SIG-M5 (cell line): ENCODE measurements at places on chromosomes 11 and 22.

- DNase-seq = no peak
Measured at GRCh38 chr11:79055856-79056631, 384.8 kb downstream of the TENM4 start.

DNA sequence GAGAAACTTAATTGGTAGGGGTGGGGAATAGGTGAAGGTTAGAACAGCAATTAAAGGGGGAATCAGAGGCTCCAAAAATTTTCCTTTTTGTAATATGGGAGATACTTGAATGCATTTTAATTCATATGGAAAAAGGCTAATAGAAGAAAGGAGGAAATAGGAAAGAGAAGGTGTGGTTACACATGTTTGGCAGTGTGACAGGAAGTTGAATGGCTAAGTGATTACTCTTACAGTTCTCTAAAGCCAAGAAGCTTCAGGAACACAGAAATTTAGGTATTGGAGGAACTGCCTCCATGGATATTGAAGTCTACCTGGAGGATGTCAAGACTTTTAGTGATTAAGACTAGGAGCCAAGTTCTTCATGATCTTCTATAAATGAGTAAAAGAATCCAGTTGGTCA is 6.3 kb downstream of the NXPE2 start:
- DNase-seq = no peak

GRCh38 chr22:30444632-30445437 is 19.3 kb downstream of the MTFP1 start:
- no peak for DNase-seq

GRCh38 chr22:43923631-43924464 is at the start of gene PNPLA3:
Gene PNPLA3 (plus strand): TSS chr22:43923805. CDS start chr22:43923912, 107 bp downstream.
- no peak for DNase-seq

DNA sequence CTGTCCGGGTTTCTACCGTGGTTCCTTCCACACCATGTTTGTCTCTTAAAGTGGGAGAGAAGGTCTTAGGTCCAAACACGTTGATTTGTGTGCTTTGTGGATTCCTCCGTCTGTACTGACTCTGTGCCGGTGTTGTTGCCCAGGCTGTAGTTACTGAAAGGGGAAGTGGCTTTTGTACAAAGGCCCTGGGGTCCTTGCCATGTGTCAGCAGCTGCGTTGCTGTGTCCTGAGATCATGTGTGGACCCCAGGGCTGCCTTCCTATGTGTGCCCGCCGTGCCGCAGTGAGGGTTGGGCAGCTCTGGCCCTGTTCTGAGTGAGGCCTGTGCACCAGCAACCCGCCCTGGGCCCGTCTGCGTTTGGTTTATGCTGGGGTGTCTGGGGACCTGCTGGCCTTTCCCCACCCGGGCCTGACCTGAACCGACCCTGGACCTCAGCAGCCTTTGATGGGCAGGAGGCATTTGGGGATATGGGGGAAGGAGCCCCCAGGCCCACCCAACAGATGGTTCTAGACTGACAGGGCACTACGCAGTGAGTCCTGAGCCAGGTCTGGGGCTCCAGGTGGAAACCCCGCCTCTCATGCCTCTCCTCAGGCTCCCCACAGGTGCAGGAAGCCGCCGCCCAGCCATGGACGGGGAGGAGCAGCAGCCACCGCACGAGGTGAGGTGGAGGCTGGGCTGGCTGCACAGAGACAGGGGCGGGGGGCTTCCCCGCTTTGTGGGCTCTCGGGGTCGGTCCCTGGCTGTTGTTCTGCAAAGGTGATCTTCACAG is 6.9 kb downstream of the TRABD start:
- DNase-seq = no peak

DNA sequence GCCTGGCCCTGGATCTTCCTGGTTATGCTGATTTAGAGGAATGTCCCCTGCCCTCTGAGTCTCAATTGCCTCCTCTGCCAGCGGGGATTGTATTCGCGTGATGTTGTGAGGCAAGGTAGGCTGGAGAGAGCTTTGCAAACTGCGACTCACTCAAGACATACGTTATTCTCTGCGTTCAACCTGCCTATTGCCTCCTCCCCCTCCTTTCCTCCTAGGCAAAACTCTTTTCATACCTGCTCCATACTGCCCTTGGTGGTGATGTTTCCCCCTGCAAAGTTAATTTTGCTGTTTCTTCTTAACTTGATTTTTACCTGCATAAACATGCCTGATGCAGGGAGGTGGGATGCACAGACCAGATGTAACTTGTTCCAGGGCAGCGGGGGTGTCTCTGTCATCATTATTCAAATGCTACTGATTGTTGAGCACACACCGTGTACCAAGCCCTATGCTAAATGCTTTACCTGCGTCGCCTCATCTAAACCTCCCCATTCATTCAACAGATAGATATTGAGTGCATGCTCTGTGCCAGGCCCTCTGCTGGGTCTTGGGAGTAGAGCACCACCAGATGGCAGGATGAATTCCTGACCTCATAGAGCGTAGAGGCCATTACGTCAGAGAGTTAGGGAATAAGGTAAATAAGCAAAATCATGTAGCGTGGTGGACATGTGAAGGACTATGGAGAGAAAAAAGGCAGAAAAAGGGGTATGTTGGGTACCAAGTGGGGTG is 29.0 kb downstream of the SGSM1 start:
- DNase-seq = no peak

- DNase-seq = peak; percentile 37
Measured at GRCh38 chr11:819943-820649, 1.4 kb downstream of the PNPLA2 start.

DNA sequence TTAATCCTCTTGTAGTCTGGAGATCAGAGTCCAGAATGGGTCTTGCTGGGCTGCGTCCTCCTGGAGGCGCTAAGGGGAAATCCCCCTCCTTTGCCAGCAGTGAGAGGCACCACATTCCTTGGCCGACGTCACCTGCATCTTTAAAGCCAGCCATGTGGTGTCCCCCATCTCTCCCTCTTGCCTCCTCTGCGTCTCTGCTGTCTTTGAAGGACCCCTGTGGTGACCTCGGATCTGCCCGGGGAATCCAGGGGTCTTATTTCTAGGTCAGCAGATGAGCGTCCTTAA is 27.2 kb upstream of the PARVB start:
- no peak for DNase-seq

DNA sequence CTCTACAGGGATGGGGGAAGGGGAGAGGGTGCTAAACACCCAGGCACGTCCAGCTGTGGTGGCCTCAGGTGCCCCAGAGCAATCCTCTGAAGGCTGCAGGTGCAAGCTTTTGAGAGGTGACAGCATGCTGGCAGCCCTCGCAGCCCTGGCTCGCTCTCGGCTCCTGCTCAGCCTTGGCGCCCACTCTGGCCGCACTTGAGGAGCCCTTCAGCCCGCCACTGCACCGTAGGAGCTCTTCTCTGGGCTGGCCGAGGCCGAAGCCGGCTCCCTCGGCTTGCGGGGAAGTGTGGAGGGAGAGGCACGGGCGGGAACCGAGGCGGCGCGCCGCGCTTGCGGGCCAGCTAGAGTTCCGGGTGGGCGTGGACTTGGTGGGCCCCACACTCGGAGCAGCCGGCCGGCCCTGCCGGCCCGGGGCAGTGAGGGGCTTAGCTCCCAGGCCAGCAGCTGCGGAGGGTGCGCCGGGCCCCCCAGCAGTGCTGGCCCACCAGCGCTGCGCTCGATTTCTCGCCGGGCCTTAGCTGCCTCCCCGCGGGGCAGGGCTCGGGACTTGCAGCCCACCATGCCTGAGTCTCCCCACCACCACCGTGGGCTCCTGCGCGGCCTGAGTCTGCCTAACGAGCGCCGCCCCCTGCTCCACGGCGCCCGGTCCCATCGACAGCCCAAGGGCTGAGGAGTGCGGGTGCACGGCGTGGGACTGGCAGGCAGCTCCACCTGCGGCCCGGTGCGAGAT is 112.1 kb downstream of the TRIM29 start:
- no peak for DNase-seq

DNA sequence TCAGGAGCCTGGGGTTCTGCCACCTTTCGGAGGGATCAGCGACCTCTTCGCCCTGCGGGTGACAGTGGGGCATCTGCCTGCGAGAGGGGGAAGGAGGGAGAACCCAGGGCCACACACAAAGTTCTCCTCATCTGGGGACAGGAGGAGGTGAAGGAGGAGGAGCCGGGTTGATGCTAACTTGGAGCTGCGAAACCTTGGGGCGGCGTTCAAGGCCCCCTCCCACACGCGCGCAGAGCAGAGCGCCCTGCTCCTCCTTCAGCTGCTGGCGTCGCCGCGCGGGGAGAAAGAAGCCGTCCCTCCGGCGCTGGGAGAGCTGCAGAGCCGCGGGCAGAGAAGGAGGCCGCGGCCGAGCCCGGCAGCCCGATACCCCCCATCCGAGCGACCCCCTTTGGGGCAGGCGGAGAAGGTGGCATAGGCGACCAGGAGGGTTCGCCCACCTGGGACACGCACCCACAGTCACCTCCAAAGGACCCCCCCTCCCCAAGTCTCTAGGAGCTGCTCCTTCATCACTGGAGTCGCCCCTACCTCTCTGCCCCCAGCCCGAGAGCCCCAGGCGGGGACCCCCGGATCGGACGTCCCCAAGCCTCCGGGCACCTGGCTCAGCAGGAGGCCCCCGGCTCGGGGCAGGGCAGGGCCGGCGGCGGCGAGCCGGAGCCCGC is at the start of gene RASD2:
Gene RASD2, plus strand, starts transcription at position 237 of the 659 bp plus-strand sequence. CDS start 5,979 bp downstream, outside the sequence.
- no peak for DNase-seq

DNA sequence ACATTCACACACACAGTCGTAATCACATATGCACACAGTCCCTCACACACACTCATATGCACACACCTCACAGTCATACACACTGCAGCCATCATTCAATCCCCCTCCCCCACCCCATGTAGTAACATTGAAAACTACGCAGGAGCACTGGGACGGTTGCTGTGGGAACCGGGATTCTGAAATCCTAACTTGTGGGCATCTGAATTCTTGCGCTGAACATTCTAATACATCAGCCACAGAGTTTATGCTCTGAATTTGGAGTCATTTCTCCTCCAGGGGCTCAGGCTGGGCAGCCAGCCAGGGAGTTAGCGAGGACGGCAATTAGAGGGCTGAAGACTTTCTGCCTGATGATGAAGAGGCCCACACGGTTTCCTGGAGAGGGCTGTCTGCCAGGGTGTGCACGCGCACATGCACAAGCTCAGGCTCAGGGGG is 32.7 kb downstream of the CD6 start:
- DNase-seq = no peak

- no peak for DNase-seq
Measured at GRCh38 chr22:45240104-45240809, 437 bp downstream of the KIAA0930 start.

GRCh38 chr11:121464352-121464946 is 11.7 kb upstream of the SORL1-AS1 start:
- DNase-seq = no peak

GRCh38 chr11:116879800-116880625 is 42.6 kb upstream of the APOA1 start:
- DNase-seq = no peak

DNA sequence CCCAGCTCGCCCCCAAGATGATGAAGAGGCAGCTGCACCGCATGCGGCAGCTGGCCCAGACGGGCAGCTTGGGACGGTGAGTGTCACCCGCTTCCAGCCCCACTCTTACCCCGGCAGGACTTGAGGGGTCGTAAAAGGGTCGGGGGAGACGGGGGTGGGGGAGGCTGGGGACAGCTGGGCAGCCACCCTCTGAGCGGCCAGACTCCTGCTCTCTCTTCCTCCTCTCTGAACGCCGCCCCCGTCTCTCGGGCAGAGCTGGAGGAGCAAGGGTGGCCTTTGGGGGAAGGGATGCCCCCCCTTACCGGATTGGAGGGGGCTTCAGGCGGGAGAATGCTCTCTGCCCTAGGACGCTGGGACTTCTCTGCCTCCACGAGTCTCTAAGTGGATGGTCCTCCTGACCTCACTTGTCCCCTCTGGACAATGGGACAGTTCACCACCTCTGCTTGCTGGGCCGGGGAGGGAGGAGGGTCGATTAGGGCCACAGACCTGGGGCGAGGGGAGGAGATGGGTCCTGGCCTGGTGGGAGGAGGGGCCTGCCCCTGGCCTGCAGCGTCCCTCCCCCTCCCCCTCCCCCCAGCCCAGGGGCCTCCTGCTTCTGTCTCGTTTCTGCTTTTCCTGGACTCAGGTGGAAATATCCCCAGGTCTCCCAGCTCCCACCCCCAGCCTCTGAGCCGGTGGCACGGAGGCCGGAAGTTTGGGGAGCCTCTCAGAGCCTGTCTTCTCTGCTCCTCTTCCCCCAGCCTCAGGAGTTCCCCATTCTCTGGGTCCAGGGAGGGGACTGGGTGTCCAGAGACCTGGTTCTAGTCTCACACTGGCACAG is 512 bp downstream of the SH3BP1 start:
- no peak for DNase-seq

GRCh38 chr11:75497788-75498409 is 27.8 kb downstream of the GDPD5 start:
- no peak for DNase-seq

DNA sequence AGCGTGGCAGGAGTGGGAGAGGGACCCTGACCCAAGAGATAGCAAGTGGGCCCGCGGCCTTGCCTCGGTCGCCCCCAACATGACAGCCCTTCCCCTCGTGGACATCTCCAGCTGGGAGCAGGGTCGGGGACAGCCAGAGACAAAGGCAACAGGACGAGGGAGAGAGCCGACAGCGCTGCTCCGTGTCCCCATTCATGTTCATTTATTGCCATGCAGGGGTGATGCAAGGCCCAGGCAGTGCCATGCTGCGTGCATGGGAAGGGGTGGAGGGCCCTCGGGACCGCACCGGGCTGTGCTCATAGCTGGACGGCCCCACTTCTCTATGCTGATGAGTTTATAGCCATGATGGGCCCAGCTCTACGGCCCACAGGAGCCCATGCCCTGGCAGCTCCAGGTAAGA is 12.7 kb downstream of the MRPL23 start:
- DNase-seq = no peak

DNA sequence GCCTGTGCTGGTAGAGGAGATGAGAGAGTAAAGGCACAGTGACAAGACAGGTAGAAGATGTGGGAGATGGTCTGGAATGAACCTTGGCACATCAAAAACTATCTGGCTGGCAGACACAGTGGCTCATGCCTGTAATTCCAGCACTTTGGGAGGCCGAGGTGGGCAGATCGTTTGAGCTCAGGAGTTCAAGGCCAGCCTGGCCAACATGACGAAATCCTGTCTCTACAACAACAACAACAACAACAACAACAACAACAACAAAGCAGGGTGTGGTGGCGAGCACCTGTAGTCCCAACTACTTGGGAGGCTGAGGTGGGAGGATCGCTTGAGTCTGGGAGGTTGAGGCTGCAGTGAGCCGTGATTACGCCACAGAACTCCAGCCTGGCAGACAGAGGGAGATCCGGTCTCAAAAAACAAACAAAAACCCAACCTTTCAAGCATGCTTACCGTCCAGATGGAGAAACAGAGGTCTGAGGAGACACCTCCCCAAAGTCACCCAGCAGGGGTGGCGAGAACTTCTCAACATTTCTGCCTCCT is 11.8 kb downstream of the KCTD21 start:
- no peak for DNase-seq

- no peak for DNase-seq
Measured at GRCh38 chr11:1565904-1566247, 6.2 kb downstream of the DUSP8 start.

- no peak for DNase-seq
Measured at GRCh38 chr11:108886005-108886659, 221.3 kb downstream of the DDX10 start.
